ENCODE measurements at places on chromosomes 7 and 10. TPM values are rescaled to one million over a fixed set of nuclear protein-coding genes. Genes with fewer than 3 reads are reported as not detected.

TMEM236 gene
- total RNA-seq, result 0.07 TPM

DNA sequence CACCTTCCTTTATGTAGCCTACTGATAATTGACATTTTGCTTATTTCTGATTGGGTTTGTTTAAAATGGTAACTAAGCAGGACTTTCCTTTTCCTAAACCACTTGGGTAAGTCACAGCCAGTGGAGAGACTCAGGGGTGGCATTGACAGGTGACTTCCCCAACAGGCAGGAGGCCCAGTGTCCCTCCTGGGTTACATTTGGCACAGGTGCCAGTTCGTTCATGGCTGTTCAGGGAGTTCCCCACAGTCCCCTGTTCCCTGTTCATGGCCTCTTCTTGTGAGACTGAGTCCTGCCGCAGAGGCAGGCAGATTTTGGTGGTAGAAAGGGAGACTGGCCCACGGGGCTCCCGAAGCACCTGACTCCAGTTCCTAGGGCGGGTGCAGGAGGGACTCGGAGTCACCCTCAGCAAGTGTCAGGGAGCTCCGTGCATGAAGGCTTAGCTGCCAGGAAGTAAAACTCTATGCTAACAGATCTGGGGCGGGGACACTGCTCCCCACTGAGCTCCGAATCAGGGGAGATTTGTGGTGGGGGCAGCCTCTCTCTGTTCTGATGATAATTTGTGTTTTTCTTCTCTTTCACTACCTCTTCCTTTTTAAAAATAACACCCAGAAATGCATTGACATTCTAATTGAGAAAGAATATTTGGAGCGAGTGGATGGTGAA is 84.1 kb downstream of the EZH2 start:
- no peak for DNase-seq
- H3K27me3 ChIP-seq, result no peaks in the 10 kb centered on the region
- peaks cover 40% of the 10 kb centered on the region for H3K36me3 ChIP-seq

GRCh38 chr10:30865141-30865926 is 166.3 kb downstream of the ZNF438 start:
- H3K27ac ChIP-seq, result no peak overlapping the region
- DNase-seq, result no peak
- H3K36me3 ChIP-seq, result no peaks in the 10 kb centered on the region
- no peak overlapping the region for H3K4me3 ChIP-seq
- no peaks in the 10 kb centered on the region for H3K4me1 ChIP-seq

DNA sequence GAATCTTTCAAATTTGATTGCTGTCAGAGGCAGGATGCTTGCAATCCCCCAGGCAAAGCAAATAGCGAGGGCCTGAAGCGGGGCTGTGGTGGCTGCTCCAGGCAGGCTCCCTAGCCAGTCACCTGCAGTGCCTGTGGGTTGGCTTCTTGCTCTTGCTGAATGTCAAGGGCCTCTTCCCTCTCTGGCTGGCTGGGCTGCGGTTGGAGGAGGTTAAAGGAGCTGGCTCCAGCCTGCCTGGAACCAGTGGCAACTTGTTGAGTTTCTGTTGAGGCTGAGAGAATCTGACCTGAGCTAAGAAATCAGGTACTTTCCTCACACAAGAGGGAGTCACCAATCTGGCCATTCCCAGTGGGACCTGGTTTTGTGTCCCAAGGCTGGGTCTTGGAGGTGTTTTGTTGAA is 134.7 kb downstream of the TMEM178B start:
- no peak overlapping the region for H3K4me3 ChIP-seq
- H3K36me3 ChIP-seq, result no peaks in the 10 kb centered on the region
- no peak for DNase-seq
- peaks cover 4% of the 10 kb centered on the region for H3K27me3 ChIP-seq
- H3K27ac ChIP-seq, result no peak overlapping the region

- H3K4me1 ChIP-seq, result peaks cover 29% of the 10 kb centered on the region
- H3K27me3 ChIP-seq, result peaks cover 2% of the 10 kb centered on the region
- no peak overlapping the region for H3K4me3 ChIP-seq
Measured at GRCh38 chr7:29459589-29459988, 104.0 kb upstream of the PRR15 start.

DNA sequence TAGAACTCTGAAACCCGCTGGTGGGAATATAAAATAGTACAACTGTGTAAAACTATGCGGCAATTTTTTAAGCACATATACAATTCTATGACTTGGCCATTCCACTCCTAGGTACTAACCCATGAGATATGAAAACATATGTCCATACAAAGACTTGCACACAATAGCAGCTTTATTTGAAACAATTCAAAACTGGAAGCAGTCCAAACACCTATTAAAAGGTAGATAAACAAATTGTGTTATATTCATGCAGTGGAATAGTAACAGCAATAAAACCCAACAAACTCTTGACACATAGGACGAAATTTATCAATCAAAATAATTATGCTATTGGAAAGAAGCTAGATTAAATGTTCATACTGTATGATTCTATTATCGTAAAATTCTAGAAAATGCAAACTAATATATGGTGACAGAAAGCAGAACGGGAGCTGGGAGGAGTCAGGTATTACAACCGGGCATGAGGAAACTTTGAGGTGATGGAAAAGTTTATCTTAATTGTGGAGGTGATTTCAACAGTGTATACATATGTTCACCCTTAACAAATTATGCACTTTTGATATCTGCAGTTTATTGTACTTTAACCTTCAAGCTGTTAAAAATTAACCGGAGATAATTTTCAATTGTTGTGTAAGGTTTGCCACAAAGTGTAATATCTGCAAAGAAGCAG is 803 bp upstream of the STK31 start:
- peaks cover 12% of the 10 kb centered on the region for H3K4me1 ChIP-seq
- H3K36me3 ChIP-seq, result peaks cover 19% of the 10 kb centered on the region
- H3K27me3 ChIP-seq, result no peaks in the 10 kb centered on the region
- DNase-seq, result no peak
- H3K4me3 ChIP-seq, result no peak overlapping the region
- no peak overlapping the region for H3K27ac ChIP-seq

GDF2 gene
- not detected for total RNA-seq

HOXA10 gene
- total RNA-seq, result 0.12 TPM

DNA sequence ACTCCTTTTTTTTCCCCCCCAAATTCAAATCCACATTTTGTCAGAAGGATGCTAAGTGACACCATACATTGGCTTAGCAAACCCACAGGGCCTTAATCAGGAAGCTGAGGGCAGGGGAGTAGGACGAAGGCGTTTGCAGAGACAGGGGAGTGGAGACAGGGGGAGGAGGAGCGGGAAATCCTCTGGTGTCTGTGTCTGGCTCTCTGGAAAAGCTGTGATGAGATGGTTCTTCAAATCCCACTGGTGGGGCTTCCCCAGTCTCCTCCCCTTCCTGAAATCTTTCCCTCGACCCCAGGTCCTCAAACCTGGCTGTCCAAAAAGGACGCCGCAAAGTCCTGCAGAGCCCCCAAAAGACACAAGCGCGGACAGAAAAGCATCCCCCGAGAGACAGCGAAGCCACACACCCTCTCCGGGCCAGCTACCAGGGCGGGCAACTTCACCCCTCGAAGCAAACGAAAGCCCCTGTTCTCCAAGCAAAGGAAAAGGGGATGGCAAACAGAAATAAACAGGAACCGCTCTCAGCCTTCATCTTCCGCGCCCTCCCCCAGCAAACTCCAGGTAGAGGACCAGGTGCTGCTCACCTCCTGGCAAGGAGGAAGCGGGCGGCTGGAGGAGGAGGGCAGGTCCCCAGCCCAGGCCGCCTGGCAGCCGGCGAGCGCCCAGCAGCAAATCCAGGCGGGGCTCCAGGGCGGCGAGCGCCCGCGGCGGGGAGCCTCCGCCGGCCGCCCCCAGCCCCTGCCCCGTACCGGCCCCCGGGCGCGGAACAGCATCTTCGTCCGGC is 520 bp downstream of the ELAPOR2 start:
- peak; percentile 69 for DNase-seq
- H3K4me1 ChIP-seq, result peaks cover 11% of the 10 kb centered on the region
- no peaks in the 10 kb centered on the region for H3K27me3 ChIP-seq
- no peaks in the 10 kb centered on the region for H3K36me3 ChIP-seq
- H3K27ac ChIP-seq, result no peak overlapping the region

TEX36 gene
- total RNA-seq, result not detected

GRCh38 chr7:134907000-134907399 is 79.3 kb upstream of the AGBL3 start:
- H3K4me1 ChIP-seq, result peaks cover 94% of the 10 kb centered on the region
- H3K27ac ChIP-seq, result peak overlapping the region; percentile 88
- H3K27me3 ChIP-seq, result no peaks in the 10 kb centered on the region
- H3K4me3 ChIP-seq, result no peak overlapping the region
- peaks cover 40% of the 10 kb centered on the region for H3K36me3 ChIP-seq
- DNase-seq, result no peak

GRCh38 chr7:141563956-141564623 is 12.9 kb downstream of the AGK start:
- H3K4me1 ChIP-seq, result peaks cover 8% of the 10 kb centered on the region
- H3K36me3 ChIP-seq, result peaks cover 33% of the 10 kb centered on the region
- no peak overlapping the region for H3K27ac ChIP-seq
- DNase-seq, result no peak
- H3K27me3 ChIP-seq, result no peaks in the 10 kb centered on the region

GRCh38 chr7:33936503-33936902 is 31.2 kb downstream of the BMPER start:
- H3K27ac ChIP-seq, result no peak overlapping the region
- H3K4me3 ChIP-seq, result no peak overlapping the region
- H3K4me1 ChIP-seq, result peaks cover 15% of the 10 kb centered on the region
- no peak for DNase-seq

ADAM12 gene
- total RNA-seq, result 166 TPM

SPDYE8 gene
- total RNA-seq, result not detected

AEBP1 gene
- total RNA-seq, result 242 TPM

GRCh38 chr10:98038288-98038687 is 7.9 kb upstream of the CRTAC1 start:
- DNase-seq, result no peak
- peaks cover 82% of the 10 kb centered on the region for H3K27me3 ChIP-seq
- no peaks in the 10 kb centered on the region for H3K36me3 ChIP-seq
- no peak overlapping the region for H3K4me3 ChIP-seq
- H3K27ac ChIP-seq, result no peak overlapping the region

NKX2-3 gene
- total RNA-seq, result not detected

DNA sequence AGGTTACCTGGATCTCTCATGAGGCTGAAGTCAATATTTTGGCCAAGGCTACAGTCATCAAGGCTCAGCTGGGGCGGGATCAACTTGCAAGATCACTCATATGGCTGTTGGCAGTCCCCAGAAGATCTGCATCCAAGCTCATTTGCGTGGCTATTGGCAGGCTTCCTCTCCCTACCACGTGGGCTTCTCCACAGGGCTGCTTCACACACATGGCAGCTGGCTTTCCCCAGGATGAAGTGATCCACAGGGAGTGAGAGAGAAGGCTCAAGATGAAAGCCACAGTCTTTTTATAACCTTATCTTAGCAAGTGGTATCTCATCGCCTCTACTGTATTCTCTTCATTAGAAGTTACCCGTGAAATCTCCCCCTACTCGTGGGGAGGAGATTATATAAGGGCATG is 167.4 kb downstream of the TMEM26 start:
- H3K27me3 ChIP-seq, result no peaks in the 10 kb centered on the region
- peaks cover 12% of the 10 kb centered on the region for H3K4me1 ChIP-seq
- no peak overlapping the region for H3K4me3 ChIP-seq

- H3K36me3 ChIP-seq, result no peaks in the 10 kb centered on the region
- H3K27me3 ChIP-seq, result no peaks in the 10 kb centered on the region
- no peak overlapping the region for H3K4me3 ChIP-seq
Measured at GRCh38 chr10:76440426-76440825, 1009.0 kb downstream of the LRMDA start.
